ENCODE measurements at places on chromosomes 7 and 10.

DNA sequence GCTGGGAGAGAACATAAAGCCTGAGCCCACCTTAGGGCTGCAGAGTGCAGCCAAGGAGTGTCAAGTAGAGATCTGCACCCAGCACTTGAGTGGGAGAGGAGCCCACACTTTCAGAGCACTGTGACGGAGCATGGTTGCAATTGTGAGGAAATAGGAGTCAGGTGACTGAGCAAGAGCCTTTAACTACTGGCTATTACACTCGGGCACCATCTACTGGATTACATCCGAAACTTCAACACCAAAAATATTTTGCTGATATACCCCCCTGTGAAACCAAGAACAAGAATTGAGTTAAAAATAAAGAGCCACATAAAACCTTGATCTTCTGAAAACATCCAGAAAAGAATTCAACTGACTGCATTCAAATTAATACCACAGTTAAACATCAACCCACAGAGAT, 657.9 kb downstream of the NXPH1 start:
- DNase-seq, result no peak

DNA sequence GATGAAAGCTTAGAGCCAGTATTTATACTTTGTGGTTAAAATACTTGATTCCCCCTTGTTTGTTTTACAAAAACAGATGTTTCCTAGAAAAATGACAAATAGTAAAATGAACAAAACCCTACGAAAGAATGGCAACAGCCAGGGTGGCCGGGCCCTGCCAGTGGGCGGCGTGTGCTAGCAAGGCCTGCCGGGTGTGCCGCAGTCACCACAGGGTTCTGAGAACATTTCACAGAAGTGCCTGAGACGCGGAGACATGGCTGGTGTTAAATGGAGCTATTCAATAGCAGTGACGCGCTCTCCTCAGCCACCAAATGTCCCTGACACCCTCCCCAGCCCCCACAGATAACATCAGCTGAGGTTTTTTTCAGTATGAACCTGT, 14.5 kb downstream of the GPR146 start:
- no peak for DNase-seq

GRCh38 chr7:123285076-123285700, 85.4 kb upstream of the SLC13A1 start:
- DNase-seq, result no peak

GRCh38 chr7:15781944-15782343, 95.5 kb upstream of the MEOX2 start:
- DNase-seq, result no peak

DNA sequence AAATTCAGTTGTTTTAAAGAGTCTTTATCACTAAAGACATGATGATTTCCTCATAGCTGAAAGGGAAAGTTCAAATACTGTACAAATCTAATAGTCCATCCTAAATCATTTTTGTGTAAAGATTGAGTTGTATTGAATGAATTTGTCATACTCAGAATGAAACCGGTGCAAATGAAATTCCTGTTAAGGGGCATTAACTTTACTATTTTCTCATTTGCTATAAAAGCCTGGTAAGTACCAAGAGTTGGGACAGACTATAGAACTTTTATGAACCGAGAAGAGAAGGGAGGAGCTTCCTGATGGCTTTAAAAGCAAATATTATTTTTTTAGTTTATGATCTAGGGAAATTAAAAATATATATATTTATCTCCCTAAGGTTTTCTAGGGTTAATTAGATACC, 260.0 kb upstream of the AKR1E2 start:
- no peak for DNase-seq

- peak; percentile 100 for DNase-seq
Observed at GRCh38 chr7:1412322-1413261, 46.7 kb downstream of the MICALL2 start.

GRCh38 chr7:130433301-130433700, 7.5 kb downstream of the CEP41 start:
- no peak for DNase-seq

DNA sequence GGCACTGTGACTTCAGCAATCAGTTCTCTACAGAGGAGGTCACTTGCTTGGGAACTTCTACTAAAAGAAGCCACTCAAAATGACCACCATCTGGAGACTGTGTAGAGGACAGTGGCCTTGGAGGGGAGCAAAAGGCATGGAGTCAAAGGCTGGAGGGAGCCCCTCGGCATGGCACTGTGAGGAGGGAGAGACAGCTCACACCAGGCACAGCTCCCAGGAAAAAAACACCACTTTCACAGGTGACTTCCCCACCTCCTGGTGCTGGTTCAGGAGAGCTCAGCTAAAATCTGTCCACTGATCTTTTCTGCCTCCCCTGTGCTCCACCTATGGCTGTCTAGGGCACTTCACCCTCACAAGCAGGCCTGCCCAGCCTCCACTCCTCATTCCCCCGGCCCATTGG, 649.4 kb upstream of the MGMT start:
- no peak for DNase-seq

DNA sequence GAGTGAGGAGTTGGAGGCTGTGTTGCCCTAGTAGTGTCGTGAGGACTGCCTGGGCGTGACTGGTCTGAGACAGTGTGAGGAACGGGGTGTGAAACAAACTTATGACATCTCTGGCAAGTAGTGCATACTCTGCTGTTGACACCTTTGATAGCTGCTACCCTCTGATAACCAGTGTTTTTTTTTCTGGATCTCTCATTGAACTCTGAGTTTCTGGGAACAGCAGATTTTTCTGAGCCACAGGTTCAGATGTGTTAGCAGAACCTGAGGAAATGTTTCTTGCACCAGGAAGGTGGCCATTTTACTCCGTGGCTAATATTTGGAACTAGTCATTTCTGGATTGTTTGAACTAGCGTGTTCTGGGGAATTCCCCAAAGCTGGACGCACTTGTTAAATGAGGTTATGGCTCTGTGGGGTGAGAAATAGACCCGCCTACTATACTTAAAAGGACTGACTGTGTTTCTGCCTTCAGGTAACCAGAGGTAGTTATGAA, 52.9 kb downstream of the AUTS2 start:
- DNase-seq, result peak; percentile 61

DNA sequence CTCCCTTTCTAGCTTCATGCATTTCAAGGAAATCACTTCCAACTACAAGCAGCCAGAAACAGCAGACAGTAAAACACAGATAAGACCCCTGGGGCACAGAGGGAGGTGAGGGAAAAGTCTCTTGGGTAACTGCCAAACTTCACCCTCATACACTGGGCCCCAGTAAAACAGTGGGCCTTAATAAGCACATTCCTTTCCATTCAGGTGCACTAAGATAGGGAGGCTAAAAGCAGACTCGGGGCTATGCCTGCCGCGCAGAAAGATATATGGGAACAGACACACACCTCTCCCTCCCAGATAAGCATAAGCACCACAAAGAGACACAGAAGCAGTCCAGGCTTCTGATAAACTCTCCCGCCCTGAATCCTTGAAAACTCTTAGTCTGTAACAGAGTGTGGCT, 117.0 kb downstream of the TYW1B start:
- no peak for DNase-seq

GRCh38 chr7:73442222-73442902, 8.8 kb downstream of the FZD9 start:
- DNase-seq, result no peak

Measured in GM13976 (cell line).